ENCODE measurements at places on chromosomes 1 and 21.
A peak's percentile ranks its signal among the peaks of the same experiment; 100 is the strongest.

DNA sequence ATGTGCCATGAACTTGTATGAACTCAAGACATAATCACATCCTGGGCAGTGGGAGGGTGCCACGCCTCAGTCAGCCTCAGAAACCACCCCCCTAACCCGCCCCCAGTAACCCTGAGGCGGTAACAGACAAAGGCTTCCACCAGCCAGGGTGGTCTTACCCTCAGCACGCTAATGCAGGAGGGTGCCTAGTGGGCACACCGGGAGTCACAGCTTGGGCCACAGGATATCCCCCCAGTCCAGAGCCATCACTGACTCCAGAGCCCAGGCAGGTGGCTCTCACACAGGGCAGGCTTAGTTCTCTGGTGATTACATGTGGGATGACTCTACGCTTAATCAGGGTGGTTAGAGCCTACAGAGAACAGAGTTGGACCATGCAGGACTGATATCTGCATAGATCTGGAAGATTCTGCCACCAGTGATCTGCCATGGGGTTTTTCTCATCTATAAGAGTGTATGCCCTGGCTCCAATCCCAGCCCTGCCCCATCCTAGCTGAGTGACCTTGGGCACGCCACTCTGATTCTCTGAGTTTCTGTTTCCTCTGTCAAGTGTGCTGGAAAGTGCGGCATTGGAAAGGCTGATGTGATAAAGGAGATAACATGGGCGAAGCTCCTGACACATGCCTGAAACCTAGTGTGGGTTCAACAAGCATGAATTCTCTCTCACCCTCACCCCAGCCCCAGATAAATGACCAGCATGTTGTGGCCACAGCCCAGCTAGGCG is 27.3 kb downstream of the OPTC start:
- DNase-seq = no peak

DNA sequence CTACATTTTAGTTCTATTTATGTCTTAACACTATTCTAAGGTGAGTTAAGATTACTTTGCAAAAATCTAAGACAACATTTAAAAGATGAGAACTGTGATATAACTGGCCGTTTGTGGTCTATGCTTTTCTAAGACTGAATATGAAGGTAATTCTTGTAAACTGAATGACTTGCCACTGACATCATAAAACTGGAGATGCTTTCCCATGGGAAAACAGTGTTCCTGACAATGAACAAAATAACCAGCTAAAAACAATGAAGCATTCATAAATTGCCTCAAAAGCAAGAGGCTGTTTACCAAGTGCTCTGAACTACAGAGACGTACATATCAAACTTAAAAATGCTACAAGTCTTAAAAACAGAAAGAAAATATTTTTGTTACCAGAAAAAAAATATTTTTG is 54.7 kb downstream of the APP start:
- no peak for DNase-seq

- no peak for DNase-seq
Observed at GRCh38 chr1:175195798-175196197, 3.2 kb upstream of the KIAA0040 start.

GRCh38 chr1:30569384-30569783 is 154.0 kb downstream of the MATN1 start:
- no peak for DNase-seq

GRCh38 chr1:82318265-82318664 is 517.5 kb downstream of the ADGRL2 start:
- DNase-seq = no peak

DNA sequence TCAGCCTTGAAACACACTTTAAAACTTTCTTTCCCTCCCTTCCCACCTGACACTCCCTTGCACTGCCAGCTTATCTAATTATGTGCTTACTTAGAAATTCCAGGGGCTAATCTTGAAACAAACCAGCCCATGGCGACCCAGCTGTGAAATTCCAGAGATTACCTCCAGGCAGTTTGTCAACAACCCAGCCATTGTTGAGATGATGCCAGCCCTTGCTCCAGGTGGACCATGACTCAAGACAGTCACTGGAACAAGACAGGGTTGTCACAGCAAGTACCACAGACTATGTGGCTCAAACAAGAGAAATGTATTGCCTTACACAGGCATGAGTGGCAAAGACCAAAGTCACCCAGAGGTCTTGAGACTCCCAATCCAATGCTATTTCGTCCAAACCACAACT is 7.9 kb downstream of the FYB2 start:
- no peak for DNase-seq

- no peak for DNase-seq
Observed at GRCh38 chr1:158037866-158038359, 44.5 kb downstream of the KIRREL1 start.

GRCh38 chr1:150575072-150575489 is 4.3 kb downstream of the MCL1 start:
- DNase-seq = no peak

- no peak for DNase-seq
Observed at GRCh38 chr1:182109771-182110170, 48.3 kb upstream of the ZNF648 start.

GRCh38 chr1:229619614-229620013 is 6.3 kb downstream of the TAF5L start:
- DNase-seq = no peak

DNA sequence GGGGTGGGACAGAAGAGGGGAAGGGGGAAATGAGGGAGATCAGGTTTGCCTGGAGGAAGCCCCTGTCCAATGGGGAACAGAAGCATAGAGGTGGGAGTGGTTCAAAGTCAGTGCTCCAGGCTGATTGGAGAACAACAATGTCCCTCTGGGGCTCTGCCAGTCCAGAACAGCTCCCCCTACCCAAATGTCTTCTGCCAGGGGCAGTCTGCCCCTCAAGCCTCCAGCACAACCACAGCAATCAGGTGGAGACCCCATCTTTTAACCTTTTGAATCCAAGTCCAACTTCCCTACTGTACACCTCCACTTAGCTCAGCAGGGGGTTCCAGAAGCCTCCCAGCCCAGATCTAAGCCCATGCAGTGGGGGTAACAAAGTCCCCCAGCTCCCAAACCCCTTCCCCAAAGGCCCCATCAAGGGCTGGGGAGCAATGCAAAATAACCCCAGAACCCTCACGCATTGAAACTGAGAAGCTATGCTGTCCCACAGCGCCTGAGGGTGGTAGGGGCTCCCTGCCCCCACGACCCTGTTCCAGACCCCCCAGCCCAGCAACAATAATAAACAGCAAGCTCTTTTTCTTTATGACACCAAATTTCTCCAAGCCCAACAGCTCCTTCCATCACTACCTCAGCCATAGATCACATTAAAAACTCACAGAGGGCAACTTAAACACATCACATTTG is 3.3 kb downstream of the AHDC1 start:
- DNase-seq = no peak

DNA sequence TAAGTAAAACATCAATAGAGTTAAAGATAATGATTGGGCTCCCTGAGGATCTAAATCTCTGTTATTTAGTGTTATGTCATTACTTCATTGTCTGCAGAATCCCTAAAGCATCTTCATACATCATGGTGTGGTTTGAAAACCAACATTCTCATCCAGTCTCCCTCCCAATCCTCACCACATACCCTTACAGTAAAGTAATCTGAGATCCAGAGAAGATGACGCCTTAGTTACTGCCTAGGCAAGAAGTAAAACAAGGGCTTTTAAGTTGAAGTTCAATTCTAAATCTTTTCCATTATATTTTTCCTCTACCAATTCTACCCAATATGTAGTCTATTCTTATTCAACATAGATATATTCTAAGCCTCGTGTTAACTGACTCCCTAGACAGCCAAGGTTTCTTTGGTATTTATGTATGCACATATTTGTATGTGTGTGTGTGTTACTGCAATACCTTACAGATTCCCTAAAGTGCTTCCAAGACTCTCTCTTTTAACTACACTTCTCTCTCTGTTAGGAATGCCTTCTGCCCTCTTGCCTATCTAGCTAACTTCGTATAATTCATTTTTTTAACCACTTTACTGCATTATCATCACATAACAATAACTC is 17.3 kb downstream of the DPH5 start:
- no peak for DNase-seq

- DNase-seq = no peak
Observed at GRCh38 chr1:67468066-67468718, 38.0 kb upstream of the SERBP1 start.

DNA sequence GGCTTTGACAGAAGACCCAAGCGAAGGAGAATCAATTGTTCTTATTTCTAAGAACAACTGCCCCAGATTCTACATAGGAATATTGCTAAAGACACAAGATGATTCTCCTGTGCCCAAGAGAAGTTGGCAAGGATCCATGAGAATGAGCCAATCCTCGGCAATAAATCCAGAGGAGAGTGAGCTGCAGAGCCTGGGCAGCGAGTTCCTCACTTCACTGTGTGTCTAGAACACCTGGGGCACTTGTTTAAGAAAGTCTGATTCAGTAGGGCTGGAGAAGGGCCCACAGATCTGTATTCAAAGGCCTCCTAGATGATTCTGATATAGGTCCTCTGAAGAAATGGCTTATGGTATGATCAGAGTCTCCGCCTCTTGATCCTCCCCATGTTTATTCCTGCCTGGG is 31.8 kb downstream of the GADD45A start:
- no peak for DNase-seq

DNA sequence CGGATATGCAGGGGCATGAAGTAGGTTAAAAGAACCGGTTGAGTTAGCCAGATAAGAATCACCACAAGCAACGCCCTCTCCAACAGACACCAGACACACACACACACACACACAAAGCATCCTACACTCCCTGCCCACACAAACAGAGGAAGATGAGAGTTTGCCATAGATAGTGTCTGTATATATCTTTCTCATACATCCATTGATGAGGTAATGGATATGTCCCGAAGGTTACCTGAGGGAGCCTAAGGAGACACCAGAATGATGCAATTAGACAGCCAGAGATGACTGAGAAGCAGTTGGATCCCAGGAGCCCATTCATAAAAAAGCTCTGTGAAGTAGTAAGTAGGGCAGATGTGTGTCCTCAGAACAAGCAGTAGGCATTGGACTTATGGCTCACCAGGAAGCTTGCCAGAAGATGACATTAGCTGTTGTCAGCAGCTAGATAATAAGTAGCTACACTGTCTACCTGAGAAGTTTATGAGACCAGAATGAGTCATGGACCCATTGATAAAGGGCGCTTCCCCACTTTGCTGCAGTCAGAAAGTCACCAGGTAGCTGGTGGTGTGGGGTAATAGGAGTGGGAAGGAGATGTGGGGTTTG is 247.0 kb downstream of the KCNT2 start:
- no peak for DNase-seq

- DNase-seq = no peak
Observed at GRCh38 chr1:29695803-29696202, 459.5 kb downstream of the PTPRU start.

- no peak for DNase-seq
Observed at GRCh38 chr21:14526199-14526598, 19.9 kb downstream of the SAMSN1 start.

DNA sequence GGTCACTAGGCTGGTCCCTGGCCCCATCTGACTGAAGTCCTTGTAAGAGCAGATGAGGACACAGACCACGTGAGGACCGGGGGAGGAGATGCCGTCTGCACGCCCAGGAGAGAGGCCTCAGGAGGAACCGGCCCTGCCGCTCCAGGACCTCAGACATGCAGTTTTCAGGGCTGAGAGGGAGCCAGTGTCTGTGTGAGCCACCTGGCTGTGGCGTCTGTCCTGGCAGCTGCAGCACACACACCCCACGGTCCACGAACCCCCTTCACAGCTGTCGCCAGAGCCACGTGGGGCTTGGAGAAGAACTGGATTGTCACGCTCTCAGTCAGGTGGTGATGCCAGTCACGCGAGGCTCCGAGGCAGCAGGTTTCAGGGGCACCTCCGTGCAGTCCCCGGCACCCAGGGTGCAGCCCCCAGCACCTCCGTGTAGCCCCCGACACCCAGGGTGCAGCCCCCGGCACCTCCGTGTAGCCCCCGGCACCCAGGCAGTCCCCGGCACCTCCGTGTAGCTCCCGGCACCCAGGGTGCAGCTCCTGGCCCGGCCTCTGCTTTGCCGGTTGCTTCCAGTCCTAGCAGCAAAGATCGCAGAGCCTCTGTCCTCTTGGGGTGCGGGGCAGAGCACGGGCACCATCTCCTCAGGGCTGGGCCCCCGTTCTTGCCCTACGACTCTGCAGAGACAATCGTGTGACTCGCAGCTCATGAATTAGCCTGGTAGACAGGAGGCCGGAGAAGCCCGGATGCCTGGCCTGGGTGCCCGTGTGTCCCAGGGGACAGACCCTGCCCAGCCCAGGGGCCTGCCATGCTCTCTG is 19.0 kb upstream of the SUMO3 start:
- no peak for DNase-seq

- DNase-seq = no peak
Observed at GRCh38 chr1:22494144-22494543, 42.5 kb downstream of the ZBTB40 start.

DNA sequence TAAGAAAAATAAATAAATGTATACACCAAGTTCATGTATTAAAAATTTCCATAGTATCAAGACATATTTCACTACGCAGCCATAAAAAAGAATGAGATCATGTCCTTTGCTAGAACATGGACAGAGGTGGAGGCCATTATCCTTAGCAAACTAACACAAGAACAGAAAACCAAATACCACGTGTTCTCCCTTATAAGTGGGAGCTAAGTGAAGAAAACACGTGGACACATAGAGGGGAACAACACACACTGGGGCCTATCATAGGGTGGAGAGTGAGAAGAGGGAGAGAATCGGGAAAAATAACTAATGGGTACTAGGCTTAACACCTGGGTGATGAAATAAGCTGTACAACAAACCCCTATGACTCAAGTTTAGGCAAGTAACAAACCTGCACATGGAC is 552.4 kb upstream of the PBX1 start:
- DNase-seq = no peak

DNA sequence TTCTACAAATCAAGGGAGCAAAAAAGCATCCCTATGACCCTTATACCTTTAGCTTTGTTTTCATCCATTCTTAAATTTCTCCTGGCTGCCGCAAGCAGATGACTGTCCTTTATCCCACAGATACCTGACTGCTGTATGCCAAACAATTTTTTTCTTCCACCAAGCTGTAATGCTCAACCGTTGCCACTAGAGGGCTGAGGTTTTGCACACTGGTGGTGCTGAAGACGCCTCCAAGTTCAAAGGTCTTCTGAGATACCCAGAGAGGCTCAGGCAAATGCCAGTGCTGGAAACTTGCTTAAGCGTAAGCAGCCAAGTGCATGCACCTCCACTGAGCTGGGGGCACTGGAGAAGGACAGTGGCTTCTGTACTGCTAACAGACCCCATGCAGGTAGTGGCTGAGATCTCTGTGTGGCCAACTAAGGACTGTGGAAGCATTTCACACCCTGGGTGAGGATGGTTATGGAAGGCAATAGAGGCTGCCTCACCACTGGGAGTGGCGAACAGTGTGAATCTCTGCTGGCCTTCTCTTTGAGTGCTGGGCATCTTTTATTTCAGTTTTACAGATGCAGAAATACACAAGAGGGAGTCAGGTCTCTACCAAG is 28.5 kb downstream of the CNIH3 start:
- DNase-seq = peak; percentile 15

Data from stimulated activated CD4-positive, alpha-beta T cell treated with anti-CD3 and anti-CD28 coated beads, Interleukin-1b, Interleukin-23, amount 100 ng/mL, for 1 hour (primary cell).